ENCODE measurements at places on chromosomes 6 and 20. TPM values are rescaled to one million over a fixed set of nuclear protein-coding genes. Genes with fewer than 3 reads are reported as not detected.

Gene SPTLC3
- total RNA-seq: 11.4 TPM

Gene ARFGAP1
- 35.7 TPM for total RNA-seq

Gene PLCB4
- total RNA-seq: 5.3 TPM

Gene SLC16A10
- total RNA-seq: not detected

Gene BACH2
- total RNA-seq: 2.0 TPM

Gene RAET1E
- 1.6 TPM for total RNA-seq

Gene NFATC2
- total RNA-seq: 3.0 TPM

Gene SCRT2
- total RNA-seq: not detected

Gene TMEM170B
- total RNA-seq: 0.60 TPM

Gene PPIL6
- total RNA-seq: 1.1 TPM

Gene PTCRA
- total RNA-seq: not detected

Gene VSX1
- 2.8 TPM for total RNA-seq

GRCh38 chr6:4372866-4373265 lies 237.5 kb upstream of the ECI2 start:
- peak; percentile 81 for DNase-seq

- peak; percentile 25 for DNase-seq
Measured at GRCh38 chr6:166957087-166957804, 896 bp upstream of the RNASET2 start.

DNA sequence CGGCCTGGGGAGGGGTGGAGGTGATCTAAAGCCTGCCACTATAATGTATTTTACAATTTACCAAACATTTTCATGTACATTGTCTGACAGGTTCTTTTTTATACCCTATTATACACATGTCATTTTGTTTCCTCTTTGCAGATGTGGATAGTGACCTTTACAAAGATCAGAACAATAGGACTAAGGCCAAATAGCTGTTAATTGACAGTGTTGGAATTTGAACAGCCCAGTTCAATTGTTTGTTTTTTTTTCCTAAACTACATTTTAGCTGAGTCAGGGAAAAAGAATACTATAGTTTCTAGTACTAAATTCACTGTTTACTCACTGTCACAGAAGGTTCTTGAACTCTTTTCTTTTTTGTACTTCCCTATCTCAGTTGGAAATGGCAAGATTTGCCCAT lies 40.2 kb downstream of the PGM3 start:
- DNase-seq: no peak

- no peak for DNase-seq
Measured at GRCh38 chr20:37152284-37152683, 26.8 kb upstream of the RPN2 start.

DNA sequence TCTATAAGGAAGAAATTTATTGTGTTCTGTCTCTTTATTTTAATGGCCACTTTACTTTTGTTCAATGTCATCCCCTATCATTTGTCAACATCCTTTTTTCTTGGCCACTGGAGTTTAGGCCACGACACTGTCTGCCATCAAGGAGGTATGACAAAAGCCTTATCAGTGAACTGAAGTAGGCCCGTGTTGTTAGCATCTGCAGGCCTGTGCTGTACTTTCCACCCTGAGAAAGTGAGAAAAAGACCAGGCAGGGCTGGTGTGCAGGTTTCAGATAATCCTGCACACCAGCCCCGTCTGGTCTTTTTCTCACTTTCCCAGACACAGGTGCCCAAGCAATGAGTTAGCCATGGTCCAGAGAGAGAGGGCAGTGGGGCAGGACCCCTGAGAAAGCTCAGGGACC lies 57.6 kb downstream of the GOPC start:
- DNase-seq: no peak

DNA sequence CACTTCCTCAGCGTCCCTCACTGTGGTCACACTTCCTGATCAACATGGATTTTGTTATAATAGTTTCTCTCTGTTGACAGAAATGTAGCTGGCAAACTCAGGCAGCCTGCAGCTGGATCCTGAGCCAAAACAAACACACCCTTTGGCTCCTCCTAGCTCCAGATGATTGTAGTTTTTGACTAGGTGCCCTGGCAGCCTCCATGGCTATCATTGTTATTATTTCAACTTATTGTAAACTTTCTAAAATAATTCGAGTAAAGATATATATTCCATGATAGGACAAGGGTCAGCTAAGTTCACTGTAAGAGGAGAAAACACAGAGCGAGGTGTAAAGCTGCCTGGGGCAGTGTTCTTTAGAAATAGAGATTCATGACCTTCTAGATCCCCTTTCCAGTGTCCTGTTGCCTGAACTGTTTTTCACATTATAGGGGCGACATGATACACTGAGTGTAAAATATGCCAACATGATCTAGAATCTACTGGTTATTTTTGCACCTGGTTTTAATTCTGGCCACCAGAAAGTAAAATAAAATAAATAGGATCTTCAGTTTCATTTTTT lies 98.2 kb upstream of the HDGFL1 start:
- peak; percentile 21 for DNase-seq

DNA sequence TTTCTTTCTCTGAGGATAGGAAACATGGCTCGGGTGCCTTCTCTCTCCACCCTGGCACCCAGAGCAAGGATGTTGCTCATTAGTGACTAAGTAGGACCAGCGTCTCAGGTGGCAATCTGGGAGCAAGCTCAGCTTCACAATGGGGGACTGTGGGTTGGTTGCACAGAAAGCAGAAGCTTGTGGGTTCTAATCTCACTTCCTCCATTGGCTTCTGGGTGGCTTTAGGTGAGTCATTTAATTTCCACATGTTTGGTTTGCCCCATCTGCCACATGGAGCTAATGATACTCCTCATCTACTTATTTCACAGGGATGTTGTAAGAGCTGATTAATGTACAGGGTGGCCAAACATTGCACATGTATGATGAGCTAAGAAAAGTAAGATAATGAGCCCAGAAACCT lies 54.8 kb upstream of the AKIRIN2 start:
- peak; percentile 79 for DNase-seq

DNA sequence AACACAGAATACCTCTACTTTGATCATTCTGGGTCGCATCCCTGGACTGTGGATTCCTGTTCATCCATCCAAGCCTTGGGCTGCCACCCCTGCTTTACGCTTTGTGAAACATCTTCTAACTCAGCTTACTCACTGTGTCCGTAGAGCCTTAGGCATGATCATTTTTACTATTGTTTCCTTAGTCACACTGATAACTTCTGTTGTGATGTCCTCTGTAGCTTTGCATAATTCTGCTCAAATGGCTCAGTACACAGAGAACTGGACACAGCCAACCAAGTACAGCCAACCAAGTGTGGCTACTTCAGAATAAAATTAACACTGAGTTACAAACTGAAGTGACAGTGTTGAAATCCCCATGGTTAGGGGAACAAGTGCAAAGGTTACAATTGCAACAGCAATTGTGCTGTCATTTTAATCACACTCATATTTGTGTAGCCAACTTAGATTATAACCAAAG lies 8.6 kb upstream of the FKBP1A start:
- DNase-seq: peak; percentile 82

DNA sequence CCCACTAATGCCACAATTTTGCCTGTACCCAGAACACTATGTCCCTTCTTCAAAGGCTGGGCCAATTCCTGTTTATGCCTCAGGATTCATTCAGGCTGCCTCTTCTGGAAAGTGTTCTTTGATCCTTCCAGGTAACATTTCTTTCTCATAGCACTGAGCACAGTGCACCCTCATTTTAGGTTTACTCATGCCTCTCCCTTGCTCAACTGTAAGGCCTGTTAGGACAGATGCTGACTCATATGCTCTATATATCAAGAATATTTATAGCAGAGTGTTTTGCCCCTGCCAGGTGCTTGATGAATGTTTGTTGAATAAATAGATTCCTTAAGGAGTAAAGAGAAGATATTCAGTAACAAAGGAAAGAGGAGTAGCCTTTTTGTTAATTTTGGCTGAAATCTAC lies 263.9 kb downstream of the PHF3 start:
- no peak for DNase-seq

- DNase-seq: no peak
Measured at GRCh38 chr6:118704915-118705314, 53.5 kb upstream of the CEP85L start.

GRCh38 chr6:165272585-165272984 lies 36.8 kb downstream of the C6orf118 start:
- DNase-seq: no peak

DNA sequence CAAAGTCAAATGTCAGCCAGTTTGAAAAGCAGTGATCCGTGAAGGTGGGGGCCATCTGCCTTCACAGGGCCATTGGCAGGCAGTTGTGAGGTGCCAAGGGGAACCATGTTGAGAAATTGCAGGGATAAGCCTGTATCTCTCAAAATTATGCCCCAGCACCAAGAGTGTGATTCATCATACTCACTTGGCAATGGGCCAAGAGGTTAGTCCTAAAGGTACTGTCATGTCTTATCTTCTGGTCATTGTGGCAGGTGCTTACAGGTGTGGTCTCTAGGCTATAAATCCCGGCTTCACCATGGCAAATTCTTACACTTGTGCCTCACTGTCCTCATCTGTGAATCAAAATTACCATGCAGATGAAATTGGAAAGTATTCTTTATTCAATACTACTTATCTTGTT lies 150.7 kb upstream of the LAMP5 start:
- peak; percentile 28 for DNase-seq

DNA sequence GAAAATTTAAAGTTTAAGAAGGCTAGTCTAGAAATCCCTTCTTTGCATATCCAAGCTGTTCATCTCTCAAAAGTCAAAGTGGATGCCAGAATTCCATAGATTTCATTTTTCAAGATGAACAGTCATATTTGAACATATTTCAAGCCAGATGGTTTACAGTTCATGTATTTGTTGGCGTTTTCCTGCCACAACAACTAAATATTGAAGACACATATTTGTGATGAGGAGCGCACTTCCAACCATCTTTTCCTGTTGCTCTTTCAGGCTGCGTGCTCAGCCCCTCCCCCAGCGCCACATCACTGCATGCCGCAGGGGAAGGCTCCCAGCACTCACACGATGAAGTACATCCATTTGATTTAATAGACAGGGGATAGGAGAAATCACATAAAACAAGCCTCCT lies 5.9 kb upstream of the NOX3 start:
- peak; percentile 39 for DNase-seq

DNA sequence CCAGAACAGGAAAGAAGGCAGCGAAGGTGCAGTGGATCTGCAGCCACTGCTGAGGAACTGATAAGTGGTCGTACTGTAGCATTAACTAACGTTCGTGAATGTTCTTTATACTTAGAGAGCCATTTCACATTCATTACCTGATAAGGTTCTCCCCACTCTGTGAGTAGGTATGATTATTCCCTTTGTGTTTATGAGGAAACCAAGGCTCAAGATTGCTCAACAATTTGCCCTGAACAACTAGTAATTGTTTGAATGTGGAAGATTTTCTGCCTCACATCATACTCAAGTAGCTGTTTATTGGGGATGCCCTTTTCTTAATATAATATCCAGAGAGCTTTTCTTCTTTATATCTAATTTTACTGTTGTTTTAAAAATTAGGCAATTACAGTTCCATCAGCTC lies 24.9 kb upstream of the ELOVL5 start:
- no peak for DNase-seq

DNA sequence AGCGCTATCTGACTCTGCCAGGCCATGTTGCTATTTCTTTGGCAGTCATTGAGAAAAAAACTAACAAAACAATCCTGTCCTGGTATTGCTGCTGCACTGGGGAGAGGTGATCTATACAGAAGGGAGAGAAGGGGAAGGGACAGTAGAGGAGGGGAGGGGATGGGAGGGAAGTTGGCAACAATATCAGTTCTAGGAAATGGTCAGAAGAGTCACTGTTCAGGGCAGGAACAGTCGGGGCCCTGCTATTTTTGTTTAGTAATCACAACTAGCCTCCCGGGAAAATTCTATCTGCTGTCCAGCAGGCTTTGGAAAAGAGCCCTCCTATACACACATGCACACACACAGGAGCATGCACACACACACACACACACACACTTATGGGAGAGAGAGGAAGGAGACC lies 142.3 kb upstream of the CARMIL1 start:
- DNase-seq: peak; percentile 43

DNA sequence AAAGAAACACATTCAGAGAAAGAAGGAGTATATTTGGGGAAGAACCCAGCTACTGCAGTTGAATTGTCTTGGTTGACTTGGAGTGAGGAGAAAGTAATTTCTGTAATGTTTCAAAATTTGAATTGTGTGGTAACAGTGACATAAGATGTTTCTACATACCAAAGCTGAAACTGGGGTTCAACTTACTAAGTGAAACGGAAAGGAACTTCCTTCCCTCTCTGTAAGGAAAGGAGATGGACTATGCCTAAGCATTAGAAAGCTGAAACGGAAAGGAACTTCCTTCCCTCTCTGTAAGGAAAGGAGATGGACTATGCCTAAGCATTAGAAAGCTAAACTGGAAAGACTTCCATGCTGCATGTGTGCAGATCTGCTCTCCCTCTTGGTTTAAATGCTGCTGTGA lies 46.0 kb downstream of the HUS1B start:
- no peak for DNase-seq

DNA sequence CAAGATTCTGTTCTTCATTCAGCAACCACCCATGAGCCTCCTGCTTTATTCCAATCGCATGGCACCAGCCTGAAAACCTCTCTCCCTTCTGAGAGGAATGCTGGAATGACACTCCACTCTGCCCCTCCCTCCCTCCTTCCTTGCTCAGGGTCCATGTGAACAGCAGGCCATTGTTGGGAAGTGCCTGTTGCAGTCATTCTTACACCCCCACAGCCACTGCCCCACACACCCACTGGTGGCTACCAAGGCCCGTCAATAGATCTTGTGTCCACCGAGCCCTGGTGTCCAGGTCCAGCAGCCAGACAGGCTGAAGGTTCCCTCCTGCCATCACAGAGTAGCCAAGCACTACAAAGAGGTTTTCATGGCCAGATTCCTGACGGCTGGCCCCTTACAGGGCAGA lies 6.5 kb downstream of the PDRG1 start:
- no peak for DNase-seq

DNA sequence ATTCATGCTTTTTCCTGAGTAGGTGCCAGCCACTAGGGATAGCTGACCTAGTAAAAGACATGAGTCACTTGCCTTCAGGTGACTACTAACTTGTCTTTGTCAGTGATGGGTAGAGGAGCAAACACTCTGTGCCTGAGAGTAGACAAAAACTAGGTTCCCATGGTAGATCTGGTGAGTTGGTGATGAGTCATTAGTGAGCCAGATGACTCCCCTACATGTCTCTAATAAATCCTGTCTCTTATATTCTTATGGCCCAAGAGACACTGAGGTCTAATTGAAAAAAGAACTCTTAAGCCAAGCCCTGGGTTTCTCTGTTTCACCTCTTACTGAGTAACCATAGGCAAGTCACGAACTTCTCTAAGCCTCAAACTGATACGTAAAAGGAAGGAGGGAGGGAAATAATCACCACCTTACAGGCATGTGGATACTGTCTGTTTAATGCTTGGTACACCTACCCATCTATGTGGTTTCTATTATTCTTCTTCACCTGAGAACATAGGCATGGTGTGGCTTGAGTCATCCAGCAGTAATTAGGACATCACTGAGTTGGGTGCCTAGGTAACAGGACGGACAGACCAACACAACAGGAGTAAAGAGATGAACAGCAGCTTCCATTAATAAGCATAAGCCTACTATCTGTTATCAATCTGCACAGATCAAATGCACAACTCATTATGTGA lies 20.3 kb downstream of the TTPAL start:
- DNase-seq: peak; percentile 99

DNA sequence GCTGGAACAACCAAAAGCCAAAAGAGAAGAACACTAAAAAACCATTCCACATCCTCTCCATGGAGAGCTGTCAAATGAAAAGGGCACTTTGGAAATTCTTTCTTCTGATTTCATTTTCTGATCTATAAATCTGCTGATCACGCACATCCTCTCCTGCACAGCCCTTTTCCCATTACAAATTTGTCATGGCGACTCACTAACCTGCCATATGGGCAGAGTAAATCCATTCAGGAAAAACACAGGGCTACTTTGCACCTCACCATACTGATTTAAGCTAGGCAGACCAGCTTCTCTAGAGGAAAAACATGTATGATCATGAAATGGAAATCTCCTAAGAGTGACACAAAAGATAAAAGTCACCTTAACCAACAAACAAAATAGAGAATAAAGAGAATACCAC lies 26.0 kb downstream of the TOMM6 start:
- no peak for DNase-seq
